NCI-H1092 (cell line): ENCODE measurements at places on chromosomes 2 and 18.

DNA sequence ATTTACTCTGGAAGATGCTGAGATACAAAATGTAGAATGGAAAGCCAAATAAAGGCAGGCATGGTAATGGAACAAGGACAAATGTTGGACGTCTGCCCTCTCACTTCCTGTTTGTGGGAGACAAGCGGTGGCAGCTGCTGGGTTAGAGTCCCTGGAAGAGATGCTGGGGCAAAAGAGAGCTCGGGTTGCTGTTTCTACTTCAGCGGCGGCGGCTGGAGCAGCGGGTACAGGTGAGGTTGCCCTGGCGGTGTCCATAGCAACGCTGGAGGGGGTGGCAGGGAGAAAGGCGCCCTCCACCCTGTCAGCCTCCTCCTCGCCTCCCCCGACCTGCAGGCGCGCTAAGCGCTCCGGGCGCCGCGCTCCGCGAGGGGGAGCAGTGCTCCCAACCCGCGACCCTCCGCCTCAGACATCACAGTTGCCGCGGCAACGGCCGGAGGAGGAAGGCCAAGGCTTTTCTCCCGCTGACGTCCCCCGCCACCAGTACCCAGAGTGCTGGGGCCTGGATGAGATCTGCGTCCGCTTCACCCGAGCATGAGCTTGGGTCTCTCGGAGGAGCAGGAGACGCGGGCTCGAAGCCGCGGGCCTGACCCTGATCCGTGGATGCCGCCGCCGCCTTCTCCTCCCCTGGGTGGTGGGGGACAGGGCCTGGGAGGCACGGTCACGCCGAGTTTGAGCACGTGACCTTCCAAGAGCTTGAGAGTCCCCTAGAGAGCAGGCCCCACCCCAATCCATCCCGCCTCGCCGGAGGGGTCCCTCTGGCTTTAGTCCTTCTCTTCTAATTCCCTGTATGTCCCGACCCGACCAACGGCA, 65.6 kb downstream of the NOL4 start:
- DNase-seq, result peak; percentile 100

- DNase-seq, result no peak
These were observed 354.3 kb downstream of the AKAIN1 start for GRCh38 chr18:4842751-4843150.

- no peak for DNase-seq
These were observed 912.1 kb downstream of the SLC4A3 start for GRCh38 chr2:220539481-220539880.

- DNase-seq, result no peak
These were observed 132.3 kb upstream of the PELI1 start for GRCh38 chr2:64276417-64277095.

DNA sequence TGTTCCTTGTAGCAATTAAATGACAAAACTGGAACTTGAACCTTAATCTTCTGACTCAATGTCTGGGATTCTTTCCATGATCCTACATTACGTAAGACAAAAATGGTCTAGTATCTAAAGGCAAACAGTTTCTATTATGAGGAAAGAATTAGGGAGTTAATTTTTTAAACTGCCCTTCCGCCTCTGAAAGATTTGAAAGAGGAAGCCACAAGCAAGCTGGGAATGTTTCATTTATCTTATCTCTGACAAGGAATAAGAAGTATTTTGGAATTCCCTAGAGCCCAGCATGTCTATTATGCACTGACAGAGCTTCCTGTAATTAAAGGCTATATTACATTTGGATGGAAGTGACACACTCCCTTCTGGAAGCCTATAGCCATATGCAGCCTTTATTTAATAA, 558.8 kb upstream of the CDH2 start:
- DNase-seq, result no peak

DNA sequence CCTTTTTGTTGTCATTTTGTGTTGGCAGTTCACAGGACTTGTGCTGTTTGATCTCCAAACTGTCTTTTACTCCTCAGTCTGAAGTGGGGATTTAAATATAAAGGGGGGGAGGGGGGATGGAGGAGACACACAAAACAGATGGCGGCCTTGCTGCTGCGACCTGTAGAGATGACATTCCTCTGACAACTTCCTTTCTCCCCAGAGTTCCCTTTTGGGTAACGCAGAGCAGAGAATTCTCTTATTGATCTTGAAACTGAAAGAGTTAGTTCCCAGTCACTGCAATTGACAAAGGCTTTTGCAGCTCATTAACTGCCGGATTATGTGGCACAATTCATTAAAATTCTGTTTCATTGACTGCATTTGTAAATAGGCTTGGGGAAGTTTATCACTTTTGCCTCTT, 279.3 kb downstream of the TSN start:
- DNase-seq, result no peak

DNA sequence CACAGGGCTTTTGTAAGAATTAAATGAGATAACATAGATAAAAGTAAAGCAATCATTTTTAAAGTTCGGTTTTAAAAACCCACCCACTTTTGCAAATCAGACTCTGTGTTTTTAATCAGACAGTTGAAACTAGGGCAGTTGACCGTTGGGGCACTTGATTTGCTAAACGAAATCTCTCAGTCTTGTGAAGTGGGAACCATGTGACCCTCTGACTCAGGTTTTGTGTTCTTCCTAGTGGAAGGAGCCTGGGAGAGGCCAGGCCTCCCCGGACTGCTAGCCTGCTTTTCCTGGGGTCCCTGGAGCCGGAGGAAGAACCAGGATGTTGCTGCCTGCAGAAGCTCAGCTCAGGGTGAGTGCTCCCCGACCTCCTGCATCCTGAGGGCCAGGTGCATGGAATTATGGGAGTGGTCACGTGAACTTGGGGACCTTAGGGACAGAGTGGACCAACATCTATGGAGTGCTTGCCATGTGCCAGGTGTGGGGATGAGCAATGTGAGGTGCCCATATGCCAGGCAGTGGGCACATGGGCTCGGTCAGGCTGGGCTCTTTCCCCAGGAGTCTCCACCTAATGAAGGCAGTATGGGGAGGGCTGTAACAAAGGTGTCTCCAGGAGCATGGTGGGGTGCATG, 3.9 kb downstream of the C2orf72 start:
- DNase-seq, result no peak

DNA sequence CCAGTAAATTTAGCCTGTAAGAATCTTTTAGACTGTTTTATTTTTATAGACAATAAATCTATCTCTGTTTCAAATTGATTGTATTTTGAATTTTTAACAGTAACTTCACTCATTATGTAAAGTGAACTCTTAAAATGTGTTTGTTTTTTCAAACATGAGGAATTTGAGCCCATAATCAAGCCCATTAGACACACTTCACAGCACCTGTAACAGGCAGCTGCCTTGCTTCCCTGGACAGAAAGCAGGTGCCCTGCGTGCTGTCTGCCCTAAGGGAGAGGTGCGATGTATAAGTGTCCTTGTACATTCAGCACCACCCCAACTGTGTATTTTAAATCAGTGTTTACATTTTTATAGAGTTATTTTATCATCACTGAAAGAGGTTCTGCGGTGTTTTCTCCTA, 186.5 kb upstream of the TPO start:
- DNase-seq, result peak; percentile 34

GRCh38 chr2:134919341-134920210, 954 bp downstream of the CCNT2 start:
- DNase-seq, result no peak

- no peak for DNase-seq
These were observed 181.9 kb upstream of the MEIS1 start for GRCh38 chr2:66253066-66253465.
